Epithelial cell of proximal tubule (primary cell): ENCODE measurements at places on chromosomes 4 and X.

DNA sequence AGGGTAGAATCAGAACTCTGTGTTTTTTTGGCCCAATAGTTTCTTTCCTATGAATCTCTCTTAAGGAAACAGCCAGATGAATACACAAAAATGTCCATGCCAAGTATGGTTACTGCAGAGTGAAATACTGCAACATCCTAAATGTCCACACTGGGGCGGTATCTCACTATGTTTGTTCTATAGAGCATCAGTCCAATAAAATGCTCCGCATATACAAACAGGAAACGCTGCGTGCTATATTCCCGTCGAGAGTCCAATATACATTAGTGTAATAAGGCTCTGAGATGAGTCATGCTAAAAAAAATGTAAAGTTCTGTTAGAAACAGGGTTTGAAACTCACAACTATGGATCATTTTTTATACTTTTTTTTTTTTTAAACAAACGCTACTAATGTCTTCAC lies 72.9 kb upstream of the ENOX2 start:
- DNase-seq, result no peak

DNA sequence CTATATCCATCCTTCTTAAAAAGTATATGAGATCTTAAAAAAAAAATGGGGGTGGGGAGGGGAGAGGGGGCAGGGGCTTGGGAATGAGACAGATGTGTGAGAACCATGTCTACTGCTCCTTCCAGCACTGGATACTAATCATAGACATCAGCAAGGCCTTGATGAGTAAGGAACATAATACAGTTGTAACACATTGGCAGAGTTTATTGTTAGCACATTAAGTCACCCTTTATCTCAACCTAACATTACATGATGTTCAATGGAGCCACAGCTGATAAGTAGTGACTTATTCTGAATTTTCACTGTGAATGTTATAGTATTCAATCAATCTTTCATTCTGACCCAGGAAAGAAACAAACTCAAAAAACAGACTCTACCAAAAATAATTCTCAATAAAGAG lies 47.3 kb upstream of the KCNE5 start:
- no peak for DNase-seq

GRCh38 chr4:186096681-186097165 lies 7.8 kb upstream of the FAM149A start:
- DNase-seq, result no peak

DNA sequence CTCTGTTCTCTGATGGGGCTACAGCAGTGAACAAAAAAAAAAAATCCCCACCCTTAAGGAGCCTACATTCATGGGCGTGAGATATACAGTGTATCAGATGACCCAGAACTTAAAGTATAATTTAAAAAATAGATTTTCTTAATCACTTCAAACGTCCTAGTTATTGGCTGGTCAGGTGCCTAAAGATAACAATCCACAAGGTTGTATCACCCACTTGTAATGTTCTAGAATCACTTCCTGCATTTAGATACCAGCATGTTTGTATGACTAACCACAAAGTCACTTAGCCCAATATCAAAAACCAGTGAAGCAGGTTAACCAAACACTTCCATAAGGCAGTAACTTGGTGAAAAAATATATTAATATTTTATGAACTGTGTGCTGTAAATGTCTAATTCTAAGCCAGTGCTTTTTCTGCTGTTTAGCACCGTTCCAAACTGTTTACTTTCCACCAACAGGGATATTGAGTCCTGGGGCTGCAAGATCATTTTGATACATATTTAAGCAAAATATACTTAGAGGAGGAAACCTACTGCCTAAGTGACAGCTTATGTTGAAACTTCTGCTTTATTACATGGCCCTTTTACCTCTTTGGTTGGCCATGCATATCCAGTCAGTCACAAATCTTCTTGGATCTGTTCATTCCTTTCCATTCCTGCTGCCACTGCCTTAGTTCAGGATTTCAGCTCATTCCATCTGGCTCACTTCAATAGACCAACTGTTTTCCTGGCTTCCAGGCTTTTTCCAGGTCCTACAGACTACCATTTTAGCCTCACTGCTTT lies 43.3 kb downstream of the CD40LG start:
- no peak for DNase-seq

GRCh38 chrX:23694606-23695005 lies 27.3 kb downstream of the PRDX4 start:
- no peak for DNase-seq

GRCh38 chrX:13756381-13756780 lies 21.8 kb downstream of the OFD1 start:
- DNase-seq, result no peak

DNA sequence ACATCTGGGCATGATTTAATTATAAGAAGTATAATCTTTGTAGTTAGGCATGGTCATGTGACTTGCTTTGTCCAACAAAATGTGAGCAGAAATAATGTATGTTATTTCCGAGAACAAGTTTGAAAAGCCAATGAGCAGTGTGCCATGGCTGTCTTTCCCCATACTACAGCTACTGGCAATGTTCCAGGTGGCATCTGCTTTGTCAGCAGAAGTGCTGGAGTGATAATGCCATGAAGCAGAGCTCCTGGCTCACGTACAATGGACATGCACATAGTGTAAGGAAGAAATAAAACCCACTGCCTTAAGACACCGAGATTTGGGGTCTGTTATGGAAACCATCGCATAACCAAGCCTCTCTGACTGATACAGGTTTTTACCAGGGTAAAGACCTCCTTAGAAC lies 212.6 kb upstream of the RASGEF1B start:
- no peak for DNase-seq

DNA sequence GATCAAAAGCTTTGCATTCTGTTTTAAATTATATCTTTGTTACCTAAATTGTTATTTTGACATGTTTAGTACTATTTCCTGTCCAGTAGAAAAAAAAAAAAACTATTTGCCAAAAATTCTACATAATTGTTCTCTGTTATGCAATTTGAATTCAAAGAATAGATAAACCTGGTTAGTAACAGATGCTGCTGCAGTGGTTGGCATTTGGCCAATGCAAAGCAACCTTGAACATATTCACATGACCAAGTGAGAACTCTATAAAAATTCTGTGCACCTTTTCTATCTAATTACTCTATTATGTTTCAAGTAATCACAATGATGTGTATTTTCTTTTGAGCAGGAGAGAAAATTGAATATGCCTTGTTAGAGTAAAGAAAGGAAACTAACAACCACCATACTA lies 1473.4 kb downstream of the RPA4 start:
- no peak for DNase-seq

GRCh38 chr4:175560604-175561003 lies 251.5 kb downstream of the GPM6A start:
- DNase-seq, result no peak

- DNase-seq, result no peak
Observed at GRCh38 chr4:2261853-2262144, at the start of gene MXD4. Gene MXD4, minus strand, starts transcription at chr4:2262109. Its CDS starts 129 bp downstream, at chr4:2261980.

- DNase-seq, result no peak
Observed at GRCh38 chr4:177489471-177490246, 47.4 kb upstream of the AGA start.

DNA sequence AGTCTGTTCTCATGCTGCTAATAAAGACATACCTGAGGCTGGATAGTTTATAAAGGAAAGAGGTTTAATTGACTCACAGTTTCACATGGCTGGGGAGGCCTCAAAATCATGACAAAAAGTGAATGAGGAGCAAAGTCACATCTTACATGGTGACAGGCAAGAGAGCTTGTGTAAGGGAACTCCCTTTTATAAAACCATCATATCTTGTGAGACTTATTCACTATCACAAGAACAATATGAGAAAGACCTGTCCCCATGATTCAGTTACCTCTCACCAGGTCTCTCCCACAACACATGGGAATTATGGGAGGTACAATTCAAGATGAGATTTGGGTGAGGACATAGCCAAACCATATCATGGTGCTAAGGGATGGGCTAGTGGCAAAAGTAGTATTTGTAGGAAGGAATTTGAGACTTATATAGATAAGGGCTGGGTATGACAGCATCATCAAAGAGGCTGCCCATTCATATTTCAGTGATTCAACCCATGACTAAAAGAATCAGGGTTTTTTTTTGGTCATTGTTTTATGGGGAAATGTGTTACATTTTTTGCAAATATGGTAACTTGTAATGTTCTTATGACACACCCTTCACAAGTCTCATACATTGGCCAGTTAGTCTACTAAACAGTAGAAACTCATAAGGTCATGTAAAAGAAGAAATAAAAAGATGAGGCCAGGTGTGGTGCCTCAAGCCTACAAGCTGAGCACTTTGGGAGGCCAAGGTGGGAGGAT lies 34.7 kb downstream of the NUP62CL start:
- DNase-seq, result no peak

- DNase-seq, result no peak
Observed at GRCh38 chr4:2497324-2497723, 28.4 kb downstream of the RNF4 start.

DNA sequence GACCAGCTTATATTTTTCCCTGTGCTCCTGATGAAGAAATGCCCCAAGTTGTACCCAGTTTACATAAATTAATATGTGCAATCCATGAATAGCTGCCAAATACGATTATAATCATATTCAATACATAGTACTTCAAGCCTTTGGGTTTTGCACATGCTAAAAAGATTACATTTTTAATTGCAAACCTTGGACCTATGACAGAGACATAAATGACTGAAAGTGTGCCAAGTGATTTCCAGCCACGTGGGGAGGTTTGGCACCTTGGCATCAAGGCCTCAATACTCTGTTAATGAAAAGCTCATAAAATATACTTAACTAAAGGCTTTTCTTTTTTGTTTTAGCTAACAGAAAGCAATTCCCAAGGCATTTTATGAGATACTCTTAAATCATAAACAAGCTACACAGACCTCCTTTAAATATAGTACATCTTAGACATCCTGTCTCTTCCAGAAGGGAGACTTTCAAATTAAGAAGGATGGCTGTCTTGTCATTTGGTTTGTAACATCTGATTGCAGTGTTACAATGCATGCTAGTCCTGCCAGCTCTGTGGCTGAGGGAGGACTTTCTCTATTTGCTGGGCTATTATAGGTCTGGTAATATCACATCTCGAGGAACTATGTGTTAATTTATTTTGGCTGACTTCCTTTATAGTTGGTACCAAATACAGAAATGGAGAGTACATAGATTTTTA lies 404.1 kb downstream of the AFF2 start:
- no peak for DNase-seq

DNA sequence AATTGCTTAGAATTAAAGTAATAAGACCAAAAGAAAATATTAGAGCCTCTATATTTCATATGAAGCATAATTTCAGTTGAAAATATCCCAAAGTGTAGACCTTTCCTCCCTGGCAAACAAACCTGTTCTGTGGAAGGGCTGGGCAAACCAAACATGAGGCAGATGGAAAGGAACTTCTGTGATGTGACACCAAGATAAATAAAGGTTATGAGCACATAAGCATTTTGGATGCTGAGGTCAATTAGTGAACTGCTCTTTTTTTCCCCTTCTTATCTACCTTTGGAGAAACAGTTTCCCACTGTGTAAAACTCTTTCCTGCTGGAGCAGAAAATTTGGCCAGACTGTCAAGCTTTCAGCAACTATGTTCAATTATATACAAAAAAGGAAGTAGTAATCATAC lies 109.6 kb upstream of the STIM2 start:
- DNase-seq, result no peak

DNA sequence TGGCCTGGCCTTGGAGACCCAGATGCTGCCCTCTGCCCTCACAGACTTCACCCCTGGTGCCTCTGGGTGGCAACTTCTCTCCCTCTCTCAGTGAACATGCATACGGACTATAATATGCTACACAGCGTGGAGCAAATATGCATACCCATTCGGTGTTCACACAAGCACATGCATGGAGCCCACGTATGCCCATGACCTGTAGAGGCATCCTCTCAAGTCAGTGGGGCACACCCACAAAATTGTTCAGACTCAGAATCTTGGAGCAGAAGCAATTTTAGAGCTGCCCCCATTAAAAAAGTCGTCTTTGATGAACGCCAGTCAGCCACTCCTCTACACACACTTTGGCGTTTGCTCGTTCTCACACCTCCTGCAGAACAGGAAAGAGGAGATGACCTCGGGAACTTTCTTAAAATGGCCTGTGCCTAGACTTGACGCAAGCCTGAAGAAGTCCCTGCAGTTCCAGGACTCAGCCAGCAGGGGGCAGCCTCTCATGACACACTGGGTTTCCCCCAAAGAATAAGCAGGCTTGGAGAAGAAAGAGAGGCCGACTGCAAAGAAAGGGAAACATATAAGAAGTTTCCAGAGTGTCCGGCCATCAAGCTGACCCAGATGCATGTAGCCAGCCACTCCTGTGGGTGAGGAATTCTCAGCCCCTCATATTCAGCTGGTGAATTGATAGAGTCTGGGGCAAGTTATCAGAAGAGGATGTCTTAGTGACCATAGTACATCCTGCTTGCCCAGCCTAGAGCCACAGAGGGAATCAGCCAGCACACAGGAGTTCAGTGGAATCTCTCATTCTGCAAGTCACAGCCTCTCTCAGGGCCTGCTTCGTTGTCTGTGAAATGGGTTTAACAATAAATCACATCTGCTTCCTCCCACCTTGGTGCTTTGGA lies 17.3 kb downstream of the APLN start:
- no peak for DNase-seq

GRCh38 chr4:123255971-123256370 lies 140.6 kb upstream of the SPRY1 start:
- no peak for DNase-seq

GRCh38 chr4:141432000-141432712 lies 204.2 kb upstream of the IL15 start:
- DNase-seq, result no peak
